ENCODE measurements at places on chromosomes 6 and 20. TPM values are rescaled to one million over a fixed set of nuclear protein-coding genes. Genes with fewer than 3 reads are reported as not detected.

Gene CAGE1
- not detected for total RNA-seq

Gene RUNX2
- total RNA-seq = 23.5 TPM

Gene UBE2V1
- total RNA-seq = 61.5 TPM

Gene TFEB
- 3.6 TPM for total RNA-seq

Gene CCDC170
- not detected for total RNA-seq

Gene HSF2
- total RNA-seq = 23.8 TPM

Gene KHDC1L
- total RNA-seq = not detected

Data from LHCN-M2 (cell line).